ENCODE measurements at places on chromosomes 1 and 21.
A peak's percentile ranks its signal among the peaks of the same experiment; 100 is the strongest.

DNA sequence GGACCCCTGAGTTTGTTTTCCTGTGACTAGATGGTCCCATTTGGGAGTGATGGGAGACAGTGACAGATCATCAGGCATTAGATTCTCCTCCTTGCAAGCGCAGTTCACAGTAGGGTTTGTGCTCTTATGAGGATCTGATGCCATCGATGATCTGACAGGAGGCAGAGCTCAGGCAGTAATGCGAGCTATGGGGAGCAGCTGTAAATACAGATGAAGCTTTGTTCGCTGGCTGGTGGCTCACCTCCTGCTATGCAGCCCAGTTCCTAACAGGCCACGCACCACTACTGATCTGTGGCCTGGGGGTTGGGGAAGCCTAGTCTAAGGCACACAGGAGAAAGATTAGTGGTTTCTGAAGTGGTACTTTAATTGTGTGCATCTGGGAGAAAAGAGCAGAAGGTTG, 7.1 kb upstream of the PLPP3 start:
- H3K4me1 ChIP-seq, result no peaks in the 10 kb centered on the region
- no peak overlapping the region for H3K4me3 ChIP-seq
- peaks cover 10% of the 10 kb centered on the region for H3K27me3 ChIP-seq
- no peaks in the 10 kb centered on the region for H3K36me3 ChIP-seq
- no peak for DNase-seq

GRCh38 chr1:161805399-161806197, 39.5 kb downstream of the ATF6 start:
- H3K4me1 ChIP-seq, result peaks cover 14% of the 10 kb centered on the region
- no peak for DNase-seq
- peaks cover 34% of the 10 kb centered on the region for H3K36me3 ChIP-seq
- no peak overlapping the region for H3K27ac ChIP-seq
- H3K4me3 ChIP-seq, result no peak overlapping the region

- no peak overlapping the region for H3K4me3 ChIP-seq
- no peaks in the 10 kb centered on the region for H3K27me3 ChIP-seq
- peaks cover 8% of the 10 kb centered on the region for H3K4me1 ChIP-seq
- peak overlapping the region; percentile 72 for H3K27ac ChIP-seq
- H3K36me3 ChIP-seq, result peaks cover 6% of the 10 kb centered on the region
Observed at GRCh38 chr1:34800214-34800613, 7.4 kb downstream of the GJA4 start.

- no peak for DNase-seq
- H3K27me3 ChIP-seq, result no peaks in the 10 kb centered on the region
- no peak overlapping the region for H3K4me3 ChIP-seq
- no peaks in the 10 kb centered on the region for H3K36me3 ChIP-seq
- H3K27ac ChIP-seq, result no peak overlapping the region
- no peaks in the 10 kb centered on the region for H3K4me1 ChIP-seq
Observed at GRCh38 chr1:107549152-107549810, 408.4 kb downstream of the NTNG1 start.

DNA sequence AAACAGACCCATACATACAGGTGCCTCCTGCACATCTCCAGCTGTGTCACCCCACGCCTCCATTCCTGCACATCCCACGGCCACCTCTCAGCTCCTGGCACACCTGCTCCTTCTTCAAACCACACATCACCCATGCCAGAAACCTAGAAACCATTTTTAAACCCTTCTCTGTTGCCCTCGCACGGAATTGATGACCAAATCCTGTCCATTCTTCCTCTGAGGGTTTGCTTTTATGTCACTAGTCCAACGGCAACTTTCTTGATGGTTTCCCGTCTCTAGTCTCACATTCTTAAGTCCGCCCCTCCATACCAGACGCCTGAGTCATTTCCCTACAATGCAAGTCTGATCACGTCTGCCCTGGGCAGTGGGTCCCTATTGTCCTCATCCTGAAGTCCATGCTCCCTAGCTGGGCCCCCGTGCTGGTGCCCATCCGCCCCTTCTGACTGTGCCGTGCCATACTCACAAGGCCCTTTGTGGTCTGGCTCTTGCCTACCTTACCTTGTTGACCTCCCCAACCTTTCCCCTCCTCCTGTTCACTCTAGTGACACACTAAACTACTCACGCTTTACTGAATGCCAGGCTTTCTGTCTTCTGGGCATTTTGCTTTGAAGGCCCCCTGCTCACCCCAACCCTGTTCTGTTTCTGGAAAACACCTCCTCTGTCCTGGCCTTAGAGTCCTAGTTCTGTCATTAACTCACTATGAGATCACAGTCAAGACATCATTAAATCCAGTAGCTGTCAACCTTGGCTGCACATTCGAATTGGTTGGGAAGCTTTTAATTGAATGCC, 17.6 kb downstream of the SLC2A1 start:
- H3K4me3 ChIP-seq, result no peak overlapping the region
- peak overlapping the region; percentile 55 for H3K27ac ChIP-seq
- H3K36me3 ChIP-seq, result peaks cover 59% of the 10 kb centered on the region
- no peak for DNase-seq
- peaks cover 88% of the 10 kb centered on the region for H3K4me1 ChIP-seq

DNA sequence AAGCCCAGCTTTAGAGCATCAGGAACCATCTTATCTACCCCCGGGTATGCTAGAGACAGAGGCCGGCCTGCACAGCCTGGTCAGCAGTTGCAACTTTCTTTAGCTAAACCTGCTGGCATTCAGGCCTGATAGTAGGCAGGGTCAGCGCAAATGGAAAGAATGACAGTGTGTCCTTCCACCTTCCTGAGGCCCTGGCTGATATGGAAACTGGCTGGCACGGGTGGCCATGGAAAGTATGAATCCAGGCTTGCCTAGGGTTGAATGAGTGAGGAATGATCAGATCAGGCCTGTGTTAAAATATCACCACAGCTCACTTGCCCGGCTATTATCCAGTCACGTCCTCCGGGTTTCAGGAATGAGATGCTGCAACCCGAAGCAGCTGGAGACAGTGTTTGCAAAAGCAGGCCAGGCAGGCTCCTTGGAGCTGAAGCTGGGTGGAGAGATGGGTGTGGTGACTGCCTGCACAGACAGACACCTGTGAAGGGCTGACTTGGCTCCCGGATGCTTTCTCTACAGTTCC, 34.7 kb downstream of the RCAN1 start:
- H3K27me3 ChIP-seq, result no peaks in the 10 kb centered on the region
- H3K4me1 ChIP-seq, result peaks cover 17% of the 10 kb centered on the region
- H3K27ac ChIP-seq, result no peak overlapping the region
- no peak overlapping the region for H3K4me3 ChIP-seq
- peaks cover 3% of the 10 kb centered on the region for H3K36me3 ChIP-seq

- no peaks in the 10 kb centered on the region for H3K27me3 ChIP-seq
- no peaks in the 10 kb centered on the region for H3K4me1 ChIP-seq
- no peaks in the 10 kb centered on the region for H3K36me3 ChIP-seq
- no peak for DNase-seq
Observed at GRCh38 chr1:59482986-59483385, 186.1 kb downstream of the FGGY start.

DNA sequence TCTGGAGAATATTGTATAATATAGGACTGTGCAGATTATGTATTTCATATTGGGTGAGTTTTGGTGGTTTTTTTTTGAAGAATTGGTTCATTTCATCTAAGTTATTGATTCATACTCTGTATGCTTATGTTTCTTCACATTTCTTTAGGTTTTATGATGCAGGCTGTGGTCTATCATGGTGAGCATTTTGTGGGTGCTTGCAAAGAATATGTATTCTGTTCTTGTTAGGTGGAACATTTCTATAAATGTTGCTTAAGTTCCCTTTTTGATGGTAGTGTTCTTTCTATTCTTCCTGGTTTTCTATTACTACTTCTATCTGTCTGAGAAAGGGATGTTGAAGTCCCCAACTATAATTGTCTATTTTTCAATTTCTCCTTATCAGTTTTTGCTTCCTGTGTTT, 42.6 kb downstream of the PKN2 start:
- H3K4me3 ChIP-seq, result no peak overlapping the region
- DNase-seq, result no peak
- H3K36me3 ChIP-seq, result peaks cover 34% of the 10 kb centered on the region
- H3K4me1 ChIP-seq, result peaks cover 46% of the 10 kb centered on the region

DNA sequence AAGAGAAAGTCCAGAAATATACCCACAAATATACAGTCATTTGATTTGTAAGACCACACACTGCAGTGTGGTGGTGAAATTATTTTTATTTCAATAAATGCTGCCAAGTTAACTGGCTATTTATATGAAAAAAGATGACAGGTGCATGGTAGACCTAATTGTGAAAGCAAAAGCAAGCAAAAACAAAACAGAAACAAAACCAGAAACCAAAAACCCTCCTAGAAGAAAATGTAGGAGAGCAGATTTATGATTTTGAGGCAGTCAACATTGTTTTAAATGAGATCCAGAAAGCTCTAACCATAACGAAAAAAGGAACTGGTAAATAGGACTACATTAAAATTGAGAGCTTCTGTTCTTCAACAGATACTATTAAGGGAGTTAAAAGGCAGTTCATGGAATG, 303.6 kb downstream of the PRDM2 start:
- no peak for DNase-seq
- H3K4me3 ChIP-seq, result no peak overlapping the region
- peaks cover 11% of the 10 kb centered on the region for H3K27me3 ChIP-seq
- H3K4me1 ChIP-seq, result no peaks in the 10 kb centered on the region

DNA sequence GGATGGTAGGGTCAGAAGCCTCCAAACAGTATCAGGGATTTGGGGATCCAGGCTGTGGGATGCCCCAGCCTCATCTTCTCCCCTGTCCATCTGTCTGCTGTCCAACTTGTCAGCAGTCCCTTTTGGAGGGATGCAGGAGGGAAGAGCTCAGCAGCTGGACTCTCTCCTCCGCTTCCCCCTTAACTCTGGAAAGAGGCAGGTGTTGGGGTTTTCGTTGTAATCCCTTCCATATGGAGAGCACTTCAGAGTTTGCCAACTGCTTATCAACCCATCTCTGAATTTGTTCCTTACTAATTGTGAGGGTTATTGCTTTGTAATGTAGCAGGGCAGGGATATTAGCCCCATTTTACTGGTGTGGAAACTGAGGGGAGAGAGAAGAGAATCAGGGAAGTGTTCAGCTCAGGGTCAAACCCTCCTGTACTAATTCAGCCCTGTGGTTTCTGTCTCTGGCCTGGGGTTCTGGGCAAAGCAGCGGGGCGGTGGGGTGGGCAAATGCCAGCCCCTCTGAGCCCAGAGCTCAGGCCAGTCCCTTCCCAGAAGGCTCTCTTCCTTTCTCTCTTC, 3.2 kb downstream of the CITED4 start:
- H3K4me1 ChIP-seq, result peaks cover 11% of the 10 kb centered on the region
- no peak overlapping the region for H3K4me3 ChIP-seq

DNA sequence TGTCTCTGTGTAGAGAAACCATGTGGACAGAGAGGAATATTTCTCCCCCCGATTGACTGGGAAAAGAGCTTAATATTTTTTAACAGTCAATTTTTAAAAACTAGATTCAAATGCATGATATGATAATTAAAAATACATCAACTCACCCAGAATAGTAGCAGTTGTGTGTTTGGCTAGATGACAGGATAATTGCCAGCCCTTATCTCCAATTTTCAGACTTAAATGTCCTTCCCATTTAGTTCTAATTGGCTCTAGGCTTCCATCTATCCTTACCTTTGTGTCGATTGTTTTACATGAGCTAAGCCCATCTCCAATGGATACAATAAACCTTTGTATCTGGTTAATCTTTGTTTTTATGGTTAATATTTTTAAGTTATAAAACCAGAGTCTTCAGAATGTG, 23.9 kb upstream of the KIAA0040 start:
- peaks cover 12% of the 10 kb centered on the region for H3K4me1 ChIP-seq
- no peak for DNase-seq
- no peak overlapping the region for H3K27ac ChIP-seq
- H3K4me3 ChIP-seq, result no peak overlapping the region

- DNase-seq, result no peak
- H3K27me3 ChIP-seq, result peaks cover 21% of the 10 kb centered on the region
- H3K27ac ChIP-seq, result no peak overlapping the region
- no peaks in the 10 kb centered on the region for H3K36me3 ChIP-seq
- no peak overlapping the region for H3K4me3 ChIP-seq
- peaks cover 2% of the 10 kb centered on the region for H3K4me1 ChIP-seq
Observed at GRCh38 chr1:166915042-166915441, 39.0 kb upstream of the TADA1 start.

- H3K27ac ChIP-seq, result no peak overlapping the region
- no peaks in the 10 kb centered on the region for H3K4me1 ChIP-seq
- no peaks in the 10 kb centered on the region for H3K36me3 ChIP-seq
- peaks cover 21% of the 10 kb centered on the region for H3K27me3 ChIP-seq
Observed at GRCh38 chr1:170288155-170288554, 142.4 kb downstream of the NTMT2 start.

GRCh38 chr1:66503841-66504470, 30.0 kb upstream of the SGIP1 start:
- peak; percentile 5 for DNase-seq
- H3K27ac ChIP-seq, result no peak overlapping the region
- H3K27me3 ChIP-seq, result peaks cover 30% of the 10 kb centered on the region
- H3K4me1 ChIP-seq, result no peaks in the 10 kb centered on the region
- H3K36me3 ChIP-seq, result no peaks in the 10 kb centered on the region

- H3K36me3 ChIP-seq, result peaks cover 3% of the 10 kb centered on the region
Observed at GRCh38 chr1:51331206-51332100, 1.1 kb upstream of the TTC39A start.

DNA sequence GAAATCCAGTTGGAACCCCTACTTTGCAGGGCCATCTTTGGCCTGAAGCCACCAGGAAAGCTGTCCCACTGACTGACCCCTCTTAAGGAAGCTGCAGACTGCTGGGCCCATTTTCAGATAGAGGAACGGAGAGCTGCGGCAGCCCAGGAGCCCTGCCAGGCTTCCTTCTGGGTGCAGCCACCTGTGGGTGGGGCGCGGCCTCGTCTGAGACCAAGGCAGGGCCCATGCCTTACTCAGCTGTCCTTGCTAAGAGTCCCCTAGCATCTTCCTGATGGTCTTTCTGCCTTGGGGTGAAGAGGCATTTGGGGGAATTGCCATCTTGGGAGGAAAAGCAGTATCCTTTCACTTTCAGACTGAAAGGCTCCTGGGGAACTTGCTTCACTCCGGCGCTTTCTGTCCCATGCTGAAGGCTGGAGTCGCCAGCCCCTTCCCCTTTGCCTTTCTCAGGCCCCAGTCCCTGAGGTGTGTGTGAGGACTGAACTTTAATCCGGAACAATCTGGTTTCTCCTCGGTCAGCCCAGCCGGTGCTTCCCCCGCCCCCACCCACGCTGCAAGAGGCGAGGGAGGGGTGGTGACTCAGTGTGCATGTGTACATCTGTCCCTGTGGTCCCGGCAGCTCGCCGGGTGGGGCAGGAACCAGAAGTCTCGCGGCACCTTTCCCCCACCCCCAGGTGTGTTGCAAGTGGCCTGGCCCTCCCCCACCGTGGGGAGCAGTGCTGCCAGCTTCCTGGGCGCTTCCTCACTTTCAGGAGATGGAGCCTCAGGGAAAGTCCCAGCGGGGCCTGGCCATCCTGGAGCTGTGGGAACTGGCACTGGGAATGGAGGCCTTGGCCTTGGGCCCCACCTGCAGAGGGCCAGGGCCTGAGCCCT, 5.1 kb downstream of the ZC3H12A start:
- peak overlapping the region; percentile 97 for H3K4me3 ChIP-seq
- H3K4me1 ChIP-seq, result peaks cover 37% of the 10 kb centered on the region
- H3K27ac ChIP-seq, result peak overlapping the region; percentile 99
- DNase-seq, result peak; percentile 92
- no peaks in the 10 kb centered on the region for H3K27me3 ChIP-seq

GRCh38 chr1:38929054-38929453, 12.6 kb downstream of the RHBDL2 start:
- no peak for DNase-seq
- no peak overlapping the region for H3K27ac ChIP-seq
- H3K36me3 ChIP-seq, result no peaks in the 10 kb centered on the region
- H3K27me3 ChIP-seq, result no peaks in the 10 kb centered on the region

Data from activated naive CD8-positive, alpha-beta T cell treated with anti-CD3 and anti-CD28 coated beads for 36 hours (primary cell).